LHCN-M2 (cell line): ENCODE measurements at places on chromosomes 16 and 17. TPM values are rescaled to one million over a fixed set of nuclear protein-coding genes. Genes with fewer than 3 reads are reported as not detected.

The CLEC3A gene
- total RNA-seq = not detected in 2 replicates

The RTN4RL1 gene
- total RNA-seq = 0.64 and 0.69 TPM in 2 replicates

The ABCA3 gene
- 0.29 and 0.32 TPM in 2 replicates for total RNA-seq

The HASPIN gene
- total RNA-seq = 14.7 and 17.0 TPM in 2 replicates

The PAM16 gene
- total RNA-seq = 48.1 and 62.2 TPM in 2 replicates

The CACNG1 gene
- 0.57 TPM in 1 of 2 replicates, not detected in the other for total RNA-seq

The PERCC1 gene
- total RNA-seq = not detected in 2 replicates

The ANTKMT gene
- total RNA-seq = 36.7 and 55.9 TPM in 2 replicates

The SPATA32 gene
- 0.11 TPM in 1 of 2 replicates, not detected in the other for total RNA-seq

The KIFC3 gene
- total RNA-seq = 76.8 and 77.4 TPM in 2 replicates

The WNT9B gene
- total RNA-seq = not detected in 2 replicates

The HEATR9 gene
- total RNA-seq = not detected in 2 replicates

The CISD3 gene
- 7.4 and 9.9 TPM in 2 replicates for total RNA-seq

The NFATC3 gene
- total RNA-seq = 22.3 and 26.5 TPM in 2 replicates

The HSPB9 gene
- total RNA-seq = not detected in 2 replicates

The CD79B gene
- not detected in 2 replicates for total RNA-seq

The PRSS22 gene
- not detected in 2 replicates for total RNA-seq

The EFNB3 gene
- 0.75 and 0.90 TPM in 2 replicates for total RNA-seq

The ABCC3 gene
- total RNA-seq = 4.9 and 7.6 TPM in 2 replicates

The BPTF gene
- total RNA-seq = 18.0 and 24.1 TPM in 2 replicates

The CLDN9 gene
- total RNA-seq = not detected in 2 replicates

The TBC1D3E gene
- not detected in 2 replicates for total RNA-seq

The ZNF594 gene
- 3.5 and 7.6 TPM in 2 replicates for total RNA-seq

The RASL10B gene
- 0.32 and 0.63 TPM in 2 replicates for total RNA-seq

The HS3ST3B1 gene
- total RNA-seq = 6.9 and 7.7 TPM in 2 replicates

The CA5A gene
- total RNA-seq = not detected in 2 replicates

The PRKCB gene
- total RNA-seq = not detected in 2 replicates

The TBX6 gene
- total RNA-seq = 0.29 and 1.5 TPM in 2 replicates

The TAX1BP3 gene
- 259 and 286 TPM in 2 replicates for total RNA-seq

The PIK3R5 gene
- not detected in 2 replicates for total RNA-seq

The TEKT1 gene
- not detected in 2 replicates for total RNA-seq

The TCAP gene
- total RNA-seq = 0.40 TPM in 1 of 2 replicates, not detected in the other

The CD300LB gene
- total RNA-seq = not detected in 2 replicates

The RCVRN gene
- not detected in 2 replicates for total RNA-seq

The VAT1L gene
- total RNA-seq = not detected in 2 replicates

The TBC1D3I gene
- total RNA-seq = 0.23 TPM in 1 of 2 replicates, not detected in the other

The ANKRD40CL gene
- total RNA-seq = not detected in 2 replicates

The TBC1D26 gene
- total RNA-seq = not detected in 2 replicates

The CES5A gene
- not detected in 2 replicates for total RNA-seq

The MT4 gene
- total RNA-seq = not detected in 2 replicates

The CLEC18C gene
- total RNA-seq = 0.06 and 0.32 TPM in 2 replicates
